AG04450 (cell line): ENCODE measurements at places on chromosomes 5 and 9. TPM values are rescaled to one million over a fixed set of nuclear protein-coding genes. Genes with fewer than 3 reads are reported as not detected.

DNA sequence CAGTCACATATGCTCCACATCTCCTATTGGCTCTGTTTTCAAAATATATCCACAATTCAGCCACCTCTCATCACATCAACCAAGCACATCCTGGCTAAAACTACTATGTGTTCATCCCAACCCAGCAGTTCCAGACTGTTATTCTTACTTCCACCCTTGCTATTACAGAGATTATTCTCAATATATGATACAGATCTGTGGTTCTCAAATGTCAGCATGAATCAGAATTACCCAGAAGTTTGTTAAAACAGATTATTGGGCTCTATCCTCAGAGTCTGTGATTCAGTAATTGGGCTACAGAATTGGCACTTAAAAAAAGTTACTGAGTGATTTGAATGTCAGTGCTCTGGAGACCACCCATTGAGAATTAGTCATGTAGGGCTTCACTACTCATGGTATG is 78.8 kb upstream of the IZUMO3 start:
- DNase-seq = no peak

The OBP2B gene
- not detected in 2 replicates for polyA plus RNA-seq

DNA sequence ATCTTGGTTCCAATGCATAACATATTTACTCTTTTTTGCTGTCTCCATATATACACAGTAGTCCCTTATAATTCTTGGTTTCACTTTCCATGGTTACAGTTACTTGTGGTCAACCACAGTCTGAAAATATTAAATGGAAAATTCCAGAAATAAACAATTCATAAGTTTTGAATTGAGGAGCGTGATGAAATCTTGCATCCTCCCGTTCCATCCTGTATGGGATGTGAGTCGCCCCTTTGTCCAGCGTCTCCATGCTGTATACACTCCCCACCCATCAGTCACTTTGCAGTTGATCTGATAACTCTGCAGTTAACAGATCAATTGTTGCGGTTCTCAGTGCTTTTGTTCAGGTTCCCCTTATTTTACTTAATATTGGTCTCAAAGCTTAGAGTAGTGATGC is 11.5 kb upstream of the FAF2 start:
- DNase-seq = no peak

DNA sequence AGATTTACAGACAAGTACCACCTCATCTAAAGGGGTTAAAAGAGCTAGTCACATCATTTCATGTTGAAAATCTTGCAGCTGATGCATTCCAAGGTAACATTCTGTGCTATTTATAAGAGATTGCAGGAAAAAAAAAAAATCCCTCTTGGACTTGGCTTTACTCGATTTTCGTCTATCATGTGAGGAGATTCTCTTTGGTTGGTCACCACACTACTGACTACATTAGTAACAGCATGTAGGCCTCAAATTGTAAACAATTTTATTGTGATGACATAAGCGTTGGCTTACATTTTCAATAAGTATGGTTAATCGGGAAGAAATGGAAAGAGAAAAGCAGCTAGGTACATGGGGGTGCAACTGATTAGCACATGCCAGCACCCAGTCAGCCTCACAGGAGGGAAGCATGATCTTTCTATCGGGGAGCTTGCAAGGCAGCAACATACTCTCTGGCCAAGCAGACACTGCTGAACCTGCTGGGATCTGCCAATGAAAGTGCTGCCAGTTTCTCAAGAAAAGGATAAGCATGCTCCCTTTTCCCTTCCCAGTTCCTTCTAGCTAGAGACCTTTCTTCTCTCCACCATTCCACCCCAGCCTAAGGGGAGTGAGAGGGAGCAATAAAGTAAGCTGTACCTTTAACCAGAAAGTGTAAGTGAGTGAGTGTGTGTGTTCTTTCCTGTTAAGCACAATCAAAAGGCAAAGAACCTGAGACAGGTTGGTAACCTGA is 7.5 kb downstream of the NREP start:
- DNase-seq = no peak

GRCh38 chr5:66675406-66675805 is 79.2 kb downstream of the MAST4 start:
- no peak for DNase-seq

- peak; percentile 30 for DNase-seq
Observed at GRCh38 chr5:114305402-114306207, 56.3 kb upstream of the KCNN2 start.

- peak; percentile 39 for DNase-seq
Observed at GRCh38 chr9:126781186-126782052, 23.4 kb upstream of the ZBTB43 start.

DNA sequence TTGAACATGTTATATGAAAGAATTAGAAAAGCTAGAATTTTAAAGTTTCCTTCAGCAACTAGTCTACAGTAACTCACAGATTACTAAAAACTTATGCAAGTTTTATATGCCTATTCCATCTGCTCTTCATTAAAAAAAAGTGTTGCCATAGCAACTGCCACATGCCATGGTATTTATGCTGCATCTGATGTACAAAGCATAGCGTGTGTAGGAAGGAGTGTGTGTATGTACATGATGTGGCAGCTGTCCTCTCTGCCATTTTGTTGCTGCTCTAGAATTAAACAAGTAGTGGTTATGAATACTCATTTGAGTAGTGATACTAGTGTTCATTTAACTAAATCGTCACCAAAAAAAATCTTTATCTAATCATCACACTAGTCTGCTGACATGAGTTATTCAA is 593.5 kb downstream of the CETN3 start:
- no peak for DNase-seq

DNA sequence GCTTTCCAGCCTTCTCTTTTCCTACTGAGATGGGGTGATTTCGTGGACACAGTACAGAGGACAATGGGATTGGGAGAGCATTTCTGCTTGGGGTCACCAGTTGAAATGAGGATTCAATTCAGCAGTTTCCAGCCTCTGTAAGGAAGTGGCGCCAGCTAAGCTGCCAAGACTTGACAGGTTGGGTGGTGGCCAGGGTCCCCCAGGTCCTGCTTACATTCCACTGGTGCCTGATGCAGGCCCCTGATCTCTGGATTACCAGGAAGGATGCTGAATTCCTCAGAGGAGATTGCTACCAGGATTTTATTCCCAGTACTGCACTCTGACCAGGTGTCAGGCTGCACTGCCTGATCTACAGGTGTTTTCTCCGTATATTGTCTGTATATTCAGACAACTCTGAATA is 119.7 kb downstream of the PSD2 start:
- DNase-seq = no peak

DNA sequence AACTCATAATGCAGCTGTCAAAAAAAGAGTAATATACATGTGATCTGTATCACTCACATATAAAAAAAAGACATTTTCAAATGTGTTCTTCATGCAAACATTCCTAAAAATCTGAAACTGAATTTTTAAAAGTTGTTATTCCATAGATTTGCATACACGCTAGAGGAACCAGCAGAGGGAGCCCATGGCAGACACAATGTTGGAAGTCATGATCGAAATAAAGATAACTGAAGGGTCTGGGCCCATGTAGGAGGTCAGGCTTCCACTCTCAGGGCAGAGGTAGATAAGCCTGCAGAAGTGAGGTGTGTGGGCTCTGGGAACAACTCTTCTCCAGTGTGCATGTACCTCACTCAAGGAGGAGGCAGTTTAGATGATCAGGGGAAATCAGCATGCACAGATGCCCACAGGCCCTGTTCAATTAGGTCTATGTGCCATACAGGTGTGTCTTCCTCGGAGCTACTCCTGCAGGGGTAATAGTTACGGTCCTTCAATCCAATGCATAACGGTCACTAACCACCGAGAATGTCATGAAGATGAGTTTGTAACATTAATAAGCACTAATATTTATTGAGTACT is 208.6 kb downstream of the EPB41L4A start:
- no peak for DNase-seq

DNA sequence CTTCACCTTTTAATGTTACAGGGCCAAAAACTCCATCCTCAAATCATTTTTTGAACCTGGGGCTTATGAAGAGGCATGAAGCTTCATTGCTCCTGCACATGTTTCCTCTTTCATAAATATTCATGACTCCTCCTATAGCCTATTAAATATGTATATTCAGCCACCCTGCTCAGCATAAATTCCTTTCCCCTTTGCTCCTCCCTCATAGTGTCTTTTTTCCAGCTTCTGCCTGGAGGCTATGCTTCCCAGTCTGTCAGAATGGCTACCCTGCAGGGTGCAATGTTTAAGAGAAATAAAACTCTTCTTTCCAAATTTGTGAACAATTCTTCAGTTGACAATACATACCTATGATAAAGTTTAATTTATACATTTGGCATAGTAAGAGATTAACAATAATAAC is 1082.9 kb upstream of the CDH18 start:
- no peak for DNase-seq

The CD14 gene
- 0.29 and 0.71 TPM in 2 replicates for polyA plus RNA-seq

The IL31RA gene
- 1.5 and 1.9 TPM in 2 replicates for polyA plus RNA-seq

- no peak for DNase-seq
Observed at GRCh38 chr5:31144364-31144763, 49.1 kb upstream of the CDH6 start.
